Naive B cell (primary cell): ENCODE measurements at places on chromosomes 7 and 10. TPM values are rescaled to one million over a fixed set of nuclear protein-coding genes. Genes with fewer than 3 reads are reported as not detected.

The TMEM178B gene
- polyA plus RNA-seq, result not detected

The LRIT1 gene
- not detected for polyA plus RNA-seq

The GRB10 gene
- not detected for polyA plus RNA-seq

DNA sequence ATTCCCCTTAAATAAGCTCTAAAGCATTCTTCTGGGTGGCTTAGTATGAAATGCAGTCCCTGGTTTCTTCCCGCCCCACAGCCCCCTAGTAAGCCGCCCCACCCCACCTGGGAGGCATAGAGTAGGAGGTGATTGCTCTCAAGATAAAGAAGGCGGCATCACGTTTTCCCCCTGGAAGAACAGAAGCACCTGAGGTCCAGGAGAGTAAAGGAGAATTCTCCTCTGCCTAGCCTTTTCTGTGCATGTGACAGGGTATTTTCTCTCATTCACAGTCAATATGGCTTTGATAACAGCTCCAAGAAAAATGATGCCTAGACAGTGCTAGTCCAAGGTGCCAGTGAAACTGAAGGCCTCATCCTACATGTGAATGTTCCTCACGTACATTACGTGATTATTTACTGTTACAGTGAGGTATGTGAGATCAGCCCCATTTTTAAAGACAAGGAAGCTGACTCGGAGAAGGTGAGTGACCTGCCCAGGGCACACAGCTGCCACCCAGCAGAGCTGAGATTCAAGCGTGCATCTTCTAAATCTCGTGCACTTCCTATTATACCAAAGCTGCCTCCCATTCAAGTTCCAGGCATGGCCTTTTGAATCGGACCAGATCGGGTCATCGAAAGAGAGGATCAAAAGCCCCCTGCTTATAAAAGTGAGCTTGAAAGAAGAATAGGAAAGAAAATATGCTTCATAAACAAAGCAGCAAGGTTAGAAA is 59.4 kb downstream of the FAM171A1 start:
- H3K36me3 ChIP-seq, result no peaks in the 10 kb centered on the region
- H3K4me3 ChIP-seq, result no peak overlapping the region
- H3K4me1 ChIP-seq, result peaks cover 4% of the 10 kb centered on the region
- DNase-seq, result no peak
- peaks cover 1% of the 10 kb centered on the region for H3K27me3 ChIP-seq

- no peaks in the 10 kb centered on the region for H3K36me3 ChIP-seq
- H3K4me1 ChIP-seq, result no peaks in the 10 kb centered on the region
- H3K27me3 ChIP-seq, result peaks cover 9% of the 10 kb centered on the region
- H3K27ac ChIP-seq, result no peak overlapping the region
Observed at GRCh38 chr10:42876476-42876875, 93.9 kb downstream of the BMS1 start.

GRCh38 chr7:150923196-150923595 is 54.9 kb downstream of the KCNH2 start:
- DNase-seq, result no peak
- no peak overlapping the region for H3K4me3 ChIP-seq
- peaks cover 3% of the 10 kb centered on the region for H3K4me1 ChIP-seq
- no peaks in the 10 kb centered on the region for H3K36me3 ChIP-seq
- H3K27me3 ChIP-seq, result peaks cover 62% of the 10 kb centered on the region

The TLL2 gene
- polyA plus RNA-seq, result 0.03 TPM

DNA sequence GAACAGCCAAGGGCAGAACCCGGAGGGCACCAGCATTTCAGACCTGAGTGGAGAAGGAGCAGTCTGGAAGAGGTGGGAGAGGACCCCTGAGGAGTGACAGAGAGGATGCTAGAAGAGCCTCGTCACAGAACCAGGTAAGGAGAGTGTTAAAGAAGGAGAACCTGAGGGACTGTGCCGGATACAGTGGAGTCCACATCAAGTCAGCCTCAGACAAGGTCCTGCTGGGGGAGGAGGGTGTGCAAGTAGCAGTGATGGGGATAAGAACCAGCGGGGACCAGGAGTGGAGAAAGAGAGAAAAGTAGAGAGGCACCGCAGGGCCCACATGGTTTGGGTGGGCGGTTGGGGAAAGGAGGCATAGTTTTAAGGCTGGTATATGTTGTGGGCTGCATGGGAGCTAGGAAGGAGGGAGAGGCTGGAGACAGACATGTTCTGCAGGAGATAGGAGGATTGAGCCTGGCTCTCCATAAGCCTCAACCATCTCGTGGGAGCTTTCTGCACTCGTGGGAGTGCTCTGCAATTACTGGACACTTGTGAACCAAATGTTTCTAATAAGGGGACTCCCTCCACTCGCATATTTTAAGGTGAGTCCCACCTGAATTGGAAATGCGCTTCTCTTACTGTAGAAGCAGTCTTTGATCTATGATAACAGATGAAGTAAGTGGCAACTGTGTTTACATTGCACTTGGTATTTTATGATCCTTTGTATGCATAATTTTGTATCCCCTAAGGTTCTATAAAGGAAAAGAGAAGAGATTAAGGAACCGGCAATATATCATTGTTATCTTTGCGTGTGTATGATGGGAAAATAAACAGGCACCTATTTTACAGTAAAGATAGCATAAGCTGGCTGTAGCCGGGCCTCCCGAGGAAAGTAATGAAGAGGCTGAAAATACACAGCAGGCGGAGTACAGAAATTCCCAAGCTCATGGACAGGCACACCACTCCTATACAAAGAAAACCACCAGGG is 154.8 kb downstream of the ADAM12 start:
- peaks cover 9% of the 10 kb centered on the region for H3K27me3 ChIP-seq
- H3K27ac ChIP-seq, result no peak overlapping the region
- H3K4me1 ChIP-seq, result no peaks in the 10 kb centered on the region
- no peaks in the 10 kb centered on the region for H3K36me3 ChIP-seq

GRCh38 chr7:117616694-117617093 is 136.9 kb downstream of the CFTR start:
- H3K4me3 ChIP-seq, result no peak overlapping the region
- no peak overlapping the region for H3K27ac ChIP-seq
- H3K27me3 ChIP-seq, result no peaks in the 10 kb centered on the region

The BEND7 gene
- not detected for polyA plus RNA-seq

The EVX1 gene
- not detected for polyA plus RNA-seq

GRCh38 chr10:103111031-103111917 is 81.8 kb downstream of the NT5C2 start:
- no peaks in the 10 kb centered on the region for H3K4me1 ChIP-seq
- no peaks in the 10 kb centered on the region for H3K27me3 ChIP-seq
- DNase-seq, result no peak
- H3K4me3 ChIP-seq, result no peak overlapping the region

The KLHL7 gene
- polyA plus RNA-seq, result 15.0 TPM

- no peak for DNase-seq
- no peaks in the 10 kb centered on the region for H3K27me3 ChIP-seq
- no peaks in the 10 kb centered on the region for H3K4me1 ChIP-seq
- H3K27ac ChIP-seq, result no peak overlapping the region
Observed at GRCh38 chr10:52883996-52884871, 111.7 kb upstream of the MBL2 start.

GRCh38 chr7:130277763-130278643 is 11.3 kb downstream of the CPA2 start:
- H3K27me3 ChIP-seq, result peaks cover 38% of the 10 kb centered on the region
- no peak for DNase-seq
- H3K27ac ChIP-seq, result no peak overlapping the region

GRCh38 chr7:141562972-141563371 is 11.8 kb downstream of the AGK start:
- H3K36me3 ChIP-seq, result peaks cover 65% of the 10 kb centered on the region
- peak overlapping the region; percentile 16 for H3K27ac ChIP-seq
- peaks cover 9% of the 10 kb centered on the region for H3K4me1 ChIP-seq

- peaks cover 20% of the 10 kb centered on the region for H3K4me1 ChIP-seq
- DNase-seq, result no peak
- no peak overlapping the region for H3K4me3 ChIP-seq
- no peaks in the 10 kb centered on the region for H3K36me3 ChIP-seq
- no peak overlapping the region for H3K27ac ChIP-seq
Observed at GRCh38 chr7:129123510-129123857, 21.0 kb upstream of the TSPAN33 start.

DNA sequence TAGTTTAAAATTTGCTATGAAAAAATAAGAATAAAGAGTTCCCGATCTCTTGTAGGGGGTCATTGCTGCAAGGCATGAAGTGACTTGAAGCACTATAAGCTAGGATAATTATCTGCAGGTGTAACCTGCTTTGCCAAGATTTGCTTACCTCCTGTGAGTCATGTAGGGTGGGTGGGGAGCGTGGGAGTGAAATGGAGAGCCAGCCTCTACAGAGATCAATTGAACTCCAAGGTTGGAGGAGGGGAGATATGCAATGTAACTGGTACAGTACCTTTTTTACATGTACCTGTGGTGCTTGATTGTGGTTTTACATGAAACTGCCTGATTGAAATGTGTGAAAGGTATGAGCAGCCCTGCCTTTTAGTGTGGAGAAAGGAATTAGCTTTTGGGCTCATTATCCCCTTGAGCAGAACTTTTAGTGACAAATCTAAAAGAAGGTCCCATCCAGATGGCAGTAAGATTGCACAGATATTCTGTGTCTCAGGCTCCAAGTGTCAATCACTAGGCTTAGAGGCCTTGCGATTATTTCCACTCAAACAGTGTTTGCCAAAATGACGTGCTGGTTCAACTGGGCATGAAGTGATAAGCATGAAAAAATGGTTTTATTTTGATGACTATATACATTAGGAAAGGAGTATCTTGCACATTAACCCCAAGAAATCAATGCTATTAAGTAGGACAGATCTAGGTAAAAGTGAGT is 138.6 kb upstream of the GRB10 start:
- DNase-seq, result no peak
- no peaks in the 10 kb centered on the region for H3K27me3 ChIP-seq
- H3K36me3 ChIP-seq, result no peaks in the 10 kb centered on the region
- no peak overlapping the region for H3K4me3 ChIP-seq
- no peaks in the 10 kb centered on the region for H3K4me1 ChIP-seq

- DNase-seq, result no peak
- H3K36me3 ChIP-seq, result no peaks in the 10 kb centered on the region
- H3K27me3 ChIP-seq, result peaks cover 38% of the 10 kb centered on the region
Observed at GRCh38 chr10:637771-638195, 51.7 kb downstream of the DIP2C start.

DNA sequence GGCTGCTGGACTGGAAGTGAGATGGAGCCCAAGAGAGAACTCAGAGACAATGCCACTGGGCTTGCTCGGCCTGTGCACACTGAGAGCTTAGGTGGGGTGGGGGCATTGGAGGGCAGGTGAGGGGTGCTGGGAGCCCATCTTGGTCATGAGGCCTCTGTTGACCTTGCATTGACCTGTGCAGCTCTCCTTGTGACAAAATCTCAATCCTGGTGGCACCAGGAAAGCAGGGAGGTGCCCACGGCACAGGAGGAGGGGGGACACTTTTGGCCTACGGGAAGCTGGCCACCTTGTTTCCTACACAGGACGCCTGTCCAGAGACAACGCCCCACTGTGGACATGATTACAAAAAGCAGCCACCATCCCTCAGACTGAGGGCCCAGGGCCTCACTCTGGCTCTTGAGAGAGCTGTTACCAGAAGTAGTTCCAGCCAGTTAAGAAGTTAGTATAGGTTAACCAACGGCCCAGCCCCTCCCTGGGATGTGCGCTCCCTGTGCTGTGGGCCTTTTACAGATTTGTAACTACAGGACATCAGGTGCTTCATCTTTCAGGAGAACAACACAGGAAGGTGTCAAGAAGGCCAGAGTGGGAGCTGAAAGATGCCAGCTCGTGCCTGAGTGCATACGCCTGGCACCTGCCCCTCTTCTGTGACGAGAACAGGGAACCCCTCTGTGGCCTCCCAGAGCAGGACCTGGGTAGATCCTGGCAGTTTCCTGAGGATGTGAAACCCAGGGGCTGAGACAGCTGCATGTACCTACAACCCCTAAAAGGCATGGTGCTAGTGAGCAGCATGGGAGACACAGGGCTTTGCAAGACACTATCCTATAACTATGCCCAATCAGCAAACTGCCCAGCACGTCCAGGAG is 10.3 kb downstream of the PKD1L1 start:
- peaks cover 35% of the 10 kb centered on the region for H3K4me1 ChIP-seq
- H3K27ac ChIP-seq, result peak overlapping the region; percentile 39
- H3K27me3 ChIP-seq, result no peaks in the 10 kb centered on the region
- peak overlapping the region; percentile 85 for H3K4me3 ChIP-seq
- H3K36me3 ChIP-seq, result no peaks in the 10 kb centered on the region

DNA sequence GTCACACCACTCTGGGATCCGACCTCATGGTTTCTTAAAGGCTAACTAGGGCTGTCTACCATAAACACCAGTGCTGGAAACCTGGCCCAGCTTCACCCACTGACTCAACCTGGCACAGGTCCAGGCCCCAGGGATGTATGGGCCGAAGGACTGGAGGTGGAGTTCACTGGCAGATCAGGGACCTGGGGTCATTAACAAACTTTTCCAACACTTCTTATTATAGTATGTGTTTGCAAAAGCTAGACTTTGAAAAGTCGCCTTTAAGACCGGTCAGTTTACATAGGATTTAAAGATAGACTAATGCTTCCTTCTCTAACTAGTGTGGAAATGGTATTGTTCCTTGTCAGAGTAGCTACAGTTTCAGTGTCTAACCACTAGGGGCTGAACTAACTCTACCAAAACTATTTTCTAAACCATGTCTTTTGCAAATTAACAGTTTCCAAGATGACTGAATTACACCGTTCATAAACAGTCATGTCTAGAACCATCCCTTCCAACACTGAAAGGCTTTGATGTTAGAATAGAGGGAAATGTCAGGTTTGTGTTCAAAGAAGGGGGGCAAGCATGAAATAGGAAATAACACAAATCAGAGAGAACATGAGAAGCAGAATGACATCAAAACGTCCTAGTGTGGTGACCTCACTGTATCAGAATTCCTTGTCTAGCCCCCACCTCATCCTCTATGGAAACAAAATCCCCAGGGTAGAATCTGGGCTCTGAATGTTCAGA is 29.7 kb downstream of the STN1 start:
- no peaks in the 10 kb centered on the region for H3K27me3 ChIP-seq
- no peak overlapping the region for H3K27ac ChIP-seq
- H3K4me1 ChIP-seq, result peaks cover 4% of the 10 kb centered on the region
- no peak overlapping the region for H3K4me3 ChIP-seq
- peak; percentile 34 for DNase-seq

DNA sequence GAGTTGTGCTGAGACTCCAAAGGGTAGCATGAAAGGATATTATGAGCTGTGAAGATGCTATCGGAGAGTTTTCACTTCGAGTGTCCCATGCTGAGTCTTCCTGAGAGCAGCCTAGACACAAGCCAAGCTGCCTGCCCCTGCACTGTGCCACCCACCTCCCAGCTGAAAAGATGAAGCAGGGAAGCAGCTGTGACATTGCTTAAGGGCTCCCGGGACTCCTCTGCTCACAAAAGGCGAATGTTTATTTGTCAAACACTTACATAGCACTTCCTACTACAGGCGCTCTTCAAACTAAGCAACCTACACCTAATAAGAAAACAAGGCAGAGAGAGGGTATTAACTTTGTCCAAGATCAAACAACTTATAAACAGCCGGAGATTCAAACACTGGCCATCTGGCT is 95.6 kb downstream of the OSBPL3 start:
- H3K4me3 ChIP-seq, result no peak overlapping the region
- H3K36me3 ChIP-seq, result peaks cover 12% of the 10 kb centered on the region
- peaks cover 29% of the 10 kb centered on the region for H3K4me1 ChIP-seq
- peak overlapping the region; percentile 64 for H3K27ac ChIP-seq
- no peak for DNase-seq
- H3K27me3 ChIP-seq, result no peaks in the 10 kb centered on the region

GRCh38 chr10:17425584-17426262 is 28.7 kb downstream of the ST8SIA6 start:
- peaks cover 10% of the 10 kb centered on the region for H3K27me3 ChIP-seq
- H3K4me1 ChIP-seq, result peaks cover 39% of the 10 kb centered on the region
- H3K36me3 ChIP-seq, result no peaks in the 10 kb centered on the region
- DNase-seq, result no peak

GRCh38 chr7:120987280-120987679 is 1.2 kb upstream of the CPED1 start:
- no peak overlapping the region for H3K4me3 ChIP-seq
- H3K27ac ChIP-seq, result no peak overlapping the region
- peaks cover 27% of the 10 kb centered on the region for H3K27me3 ChIP-seq
- no peaks in the 10 kb centered on the region for H3K36me3 ChIP-seq
- peak; percentile 7 for DNase-seq

The OR6B1 gene
- not detected for polyA plus RNA-seq

The EMX2 gene
- polyA plus RNA-seq, result not detected

The TMEM273 gene
- 2.7 TPM for polyA plus RNA-seq
